CD4-positive, alpha-beta T cell treated with Interleukin-17A for 1 hour (primary cell): ENCODE measurements at places on chromosomes 6 and 20.

DNA sequence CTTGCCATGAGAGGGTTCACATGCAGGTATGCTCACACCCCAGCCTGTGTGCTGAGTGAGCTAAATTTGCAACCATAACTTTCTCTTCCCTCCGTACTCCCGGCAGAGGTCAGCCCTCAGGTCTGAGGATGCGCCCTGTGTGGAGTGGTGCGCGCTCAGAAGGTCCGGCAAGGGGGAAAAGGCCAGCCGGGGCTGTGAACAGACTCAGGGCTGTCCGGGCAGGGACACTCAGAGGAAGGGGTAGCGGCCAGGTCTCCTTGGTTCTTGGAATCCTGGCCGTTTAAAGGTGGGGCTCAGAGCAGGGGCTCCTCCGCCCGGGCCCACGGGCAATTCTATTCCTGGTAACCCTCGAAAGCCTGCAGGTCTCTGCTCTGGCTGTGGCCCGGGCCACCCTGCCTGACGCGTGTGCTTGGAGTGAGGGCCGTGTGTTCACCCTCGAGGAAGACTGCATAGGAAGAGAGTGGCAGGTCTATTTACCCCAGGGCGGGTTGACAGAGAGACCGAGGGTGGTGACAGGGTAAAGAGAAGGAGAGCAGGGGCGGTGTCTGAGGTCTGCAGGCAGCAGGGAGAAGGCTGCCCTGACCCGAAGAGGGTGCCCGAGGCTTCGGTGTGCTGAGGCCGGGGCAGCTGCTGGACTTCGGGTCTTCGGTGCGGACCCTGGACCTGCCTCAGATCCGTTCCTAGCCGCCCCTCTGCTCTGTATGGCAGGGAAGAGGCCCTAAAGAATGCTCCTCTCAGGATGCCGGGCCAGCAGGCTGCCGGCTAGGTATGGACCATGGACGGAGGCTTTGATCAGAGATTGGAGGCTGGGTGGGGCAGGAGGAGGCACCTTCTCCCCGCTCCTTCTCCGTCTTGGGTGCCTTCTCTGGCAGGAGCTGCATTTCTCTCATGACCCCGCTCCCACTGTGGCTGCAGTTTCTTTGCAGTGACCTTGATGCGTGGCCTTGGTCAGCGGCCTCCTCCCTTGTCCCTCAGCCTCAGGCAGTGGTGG is 131.1 kb upstream of the ARMC2 start:
- no peak for DNase-seq

GRCh38 chr6:119161438-119161837 is 83.0 kb upstream of the FAM184A start:
- DNase-seq: no peak

DNA sequence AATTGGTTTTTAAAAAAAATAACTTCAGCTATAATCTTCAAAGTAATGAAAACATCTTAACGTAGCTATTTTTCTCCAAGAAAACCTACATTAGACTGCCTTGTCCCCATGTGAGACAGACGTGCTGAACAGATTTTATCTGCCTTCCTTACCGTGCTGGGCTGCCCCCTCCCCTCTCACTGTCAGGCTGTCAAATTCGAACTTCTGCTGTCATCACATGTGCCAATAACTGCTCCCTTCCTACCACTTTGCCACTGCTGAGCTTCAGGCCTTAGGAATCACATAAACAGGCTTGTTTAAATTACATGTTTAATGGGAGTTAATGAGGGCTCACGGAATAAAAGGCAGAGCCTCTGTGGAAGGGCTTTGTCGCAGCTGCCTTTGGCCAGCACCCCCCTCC is 77.0 kb upstream of the NHSL1 start:
- no peak for DNase-seq

GRCh38 chr6:134896910-134897309 is 53.0 kb downstream of the ALDH8A1 start:
- no peak for DNase-seq

- DNase-seq: peak; percentile 39
These were observed 144.2 kb upstream of the TNFAIP3 start for GRCh38 chr6:137722749-137723272.

DNA sequence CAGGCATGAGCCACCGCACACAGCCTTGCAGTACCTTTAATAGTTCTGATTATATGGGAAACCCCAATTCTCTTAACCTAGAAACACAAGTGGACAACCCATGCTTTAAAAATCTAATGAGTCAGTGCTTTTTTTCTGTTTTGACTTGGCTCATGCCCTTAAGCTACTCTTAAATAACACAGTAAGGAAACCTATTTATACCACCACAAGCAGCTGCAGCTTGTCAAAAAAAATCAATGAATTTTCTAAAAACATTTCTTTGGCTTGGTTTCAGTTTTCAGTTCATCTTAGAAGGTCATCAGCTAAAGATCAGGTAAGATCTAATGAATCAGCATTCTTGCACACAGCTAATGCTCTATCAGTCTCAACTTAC is 124.1 kb upstream of the DST start:
- DNase-seq: no peak

DNA sequence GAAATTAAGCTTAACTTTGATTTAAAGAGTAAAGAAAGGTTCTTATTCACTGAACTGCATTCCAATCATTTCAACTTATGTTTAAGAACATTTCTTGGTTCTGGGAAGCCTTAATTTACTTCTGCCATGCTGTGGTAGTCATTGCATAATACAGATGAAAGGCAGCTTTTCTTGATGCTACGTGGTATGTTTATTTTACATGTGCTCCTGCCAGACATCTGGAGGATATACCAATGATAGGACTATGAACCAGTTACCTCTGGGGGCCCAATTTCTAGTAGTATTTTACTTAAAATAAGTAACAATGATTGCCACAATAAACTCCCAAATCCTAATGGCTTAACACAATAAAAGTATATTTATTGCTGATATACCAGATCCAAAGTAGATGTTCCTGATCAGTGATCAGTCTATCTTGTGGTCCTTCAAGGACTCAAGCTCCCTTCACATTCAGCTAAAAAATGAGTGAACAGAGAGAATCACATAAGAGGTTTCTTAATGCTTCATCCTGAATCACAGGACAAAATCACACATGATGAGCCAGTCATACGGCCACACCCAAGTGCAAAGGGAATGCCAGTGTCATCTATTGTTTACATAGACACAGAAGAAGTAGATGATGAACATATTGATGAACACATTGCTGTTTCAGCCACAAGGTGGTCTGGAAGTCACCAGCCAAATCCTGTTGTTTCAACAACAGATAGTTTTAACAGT is 56.5 kb upstream of the CCN2 start:
- no peak for DNase-seq

DNA sequence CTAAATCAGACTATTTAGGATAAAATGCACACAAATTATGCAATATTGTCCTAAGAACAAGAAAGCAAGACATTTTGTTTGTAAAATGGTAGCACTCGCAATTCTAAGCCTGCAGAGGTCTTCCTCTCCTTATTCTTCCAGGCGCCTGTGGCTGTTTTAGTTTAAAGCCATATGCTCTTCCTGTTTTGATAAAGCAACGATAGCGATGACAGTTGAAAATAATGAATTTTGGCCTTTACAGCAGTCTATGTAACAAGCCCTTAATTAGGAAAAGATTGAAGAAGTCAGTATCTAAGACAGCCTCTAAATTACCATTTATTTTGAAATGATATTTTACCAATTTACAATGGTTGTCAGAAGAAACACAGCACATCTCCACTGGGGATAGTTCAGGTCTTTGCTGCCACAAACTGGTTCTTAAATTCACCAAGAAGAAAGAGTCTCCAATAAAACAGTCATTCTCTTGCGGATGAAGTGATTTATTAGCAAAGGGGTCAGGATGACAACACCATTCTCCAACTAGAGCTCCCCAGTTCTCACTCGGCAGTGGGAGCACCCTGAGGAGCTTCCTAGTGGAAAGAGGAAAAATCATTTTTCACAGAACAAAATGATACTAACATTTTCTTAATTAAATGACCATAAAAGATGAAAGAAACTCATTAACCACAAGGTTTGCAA is 21.4 kb downstream of the UBE3D start:
- DNase-seq: no peak
